ENCODE measurements at places on chromosomes 2 and 18. TPM values are rescaled to one million over a fixed set of nuclear protein-coding genes. Genes with fewer than 3 reads are reported as not detected.

The LRP1B gene
- total RNA-seq: not detected

DNA sequence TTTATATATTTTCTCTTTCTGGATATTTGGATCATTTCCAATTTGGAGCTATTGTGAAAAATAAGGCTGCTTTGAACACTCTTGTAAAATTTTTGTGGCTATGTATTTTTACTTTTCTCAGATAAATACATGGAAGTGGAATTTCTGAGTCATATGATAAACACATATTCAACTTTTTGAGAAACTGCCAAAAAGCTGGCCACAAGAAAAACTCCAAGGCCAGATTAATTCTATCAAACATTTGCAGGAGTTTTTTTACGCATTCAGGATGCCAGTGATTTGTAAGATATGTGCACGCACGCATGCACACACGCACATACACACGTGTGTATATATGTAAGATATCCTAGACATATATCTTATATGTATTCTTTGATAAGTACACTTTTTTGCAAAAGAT lies 477.5 kb upstream of the SPHKAP start:
- no peak overlapping the region for H3K27ac ChIP-seq
- H3K4me1 ChIP-seq: no peaks in the 10 kb centered on the region
- DNase-seq: no peak
- H3K27me3 ChIP-seq: no peaks in the 10 kb centered on the region
- no peaks in the 10 kb centered on the region for H3K36me3 ChIP-seq

GRCh38 chr2:29050591-29050990 lies 23.7 kb downstream of the PCARE start:
- H3K4me1 ChIP-seq: peaks cover 18% of the 10 kb centered on the region
- no peaks in the 10 kb centered on the region for H3K27me3 ChIP-seq
- no peak overlapping the region for H3K4me3 ChIP-seq

- H3K27me3 ChIP-seq: no peaks in the 10 kb centered on the region
- H3K4me3 ChIP-seq: no peak overlapping the region
- no peak for DNase-seq
- no peaks in the 10 kb centered on the region for H3K4me1 ChIP-seq
- no peak overlapping the region for H3K27ac ChIP-seq
Observed at GRCh38 chr2:3752376-3752775, 49.0 kb downstream of the DCDC2C start.

- no peaks in the 10 kb centered on the region for H3K27me3 ChIP-seq
- peak overlapping the region; percentile 35 for H3K4me3 ChIP-seq
- H3K27ac ChIP-seq: peak overlapping the region; percentile 51
- no peaks in the 10 kb centered on the region for H3K36me3 ChIP-seq
- peak; percentile 81 for DNase-seq
- H3K4me1 ChIP-seq: peaks cover 33% of the 10 kb centered on the region
Observed at GRCh38 chr18:51621113-51621863, 423.8 kb upstream of the MEX3C start.

DNA sequence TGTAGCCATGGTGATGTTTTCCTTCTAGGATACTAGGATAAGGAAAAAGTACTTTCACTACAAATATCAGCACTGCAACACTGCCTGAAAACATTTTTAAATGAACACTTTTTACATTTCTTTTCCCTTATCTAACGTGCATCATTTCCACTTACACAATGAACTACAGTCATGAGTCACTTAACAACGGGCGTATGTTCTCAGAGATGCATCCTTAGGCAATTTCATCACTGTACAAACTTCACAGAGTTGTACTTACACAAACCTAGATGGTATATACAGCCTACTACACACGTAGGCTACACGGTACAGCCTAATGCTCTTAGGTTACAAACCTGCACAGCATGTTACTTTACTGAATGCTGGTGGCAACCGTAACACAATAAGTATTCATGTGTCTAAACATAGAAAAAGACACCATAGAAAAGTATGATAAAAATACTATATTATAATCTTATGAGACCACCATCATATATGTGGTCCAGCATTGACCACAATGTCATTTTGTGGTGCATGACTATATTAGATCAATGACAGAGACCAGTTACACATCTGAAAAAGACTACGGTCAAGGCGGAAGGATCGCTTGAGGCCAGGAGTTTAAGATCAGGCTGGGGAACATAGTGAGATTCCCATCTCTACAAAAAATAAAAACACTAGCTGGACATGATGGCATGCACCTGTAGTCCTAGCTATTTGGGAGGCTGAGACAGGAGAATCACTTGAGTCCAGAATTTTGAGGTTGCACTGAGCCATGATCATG lies 39.8 kb downstream of the WDR33 start:
- H3K36me3 ChIP-seq: peaks cover 11% of the 10 kb centered on the region
- H3K4me3 ChIP-seq: no peak overlapping the region
- no peak overlapping the region for H3K27ac ChIP-seq
- peaks cover 2% of the 10 kb centered on the region for H3K4me1 ChIP-seq
- H3K27me3 ChIP-seq: no peaks in the 10 kb centered on the region
- no peak for DNase-seq

DNA sequence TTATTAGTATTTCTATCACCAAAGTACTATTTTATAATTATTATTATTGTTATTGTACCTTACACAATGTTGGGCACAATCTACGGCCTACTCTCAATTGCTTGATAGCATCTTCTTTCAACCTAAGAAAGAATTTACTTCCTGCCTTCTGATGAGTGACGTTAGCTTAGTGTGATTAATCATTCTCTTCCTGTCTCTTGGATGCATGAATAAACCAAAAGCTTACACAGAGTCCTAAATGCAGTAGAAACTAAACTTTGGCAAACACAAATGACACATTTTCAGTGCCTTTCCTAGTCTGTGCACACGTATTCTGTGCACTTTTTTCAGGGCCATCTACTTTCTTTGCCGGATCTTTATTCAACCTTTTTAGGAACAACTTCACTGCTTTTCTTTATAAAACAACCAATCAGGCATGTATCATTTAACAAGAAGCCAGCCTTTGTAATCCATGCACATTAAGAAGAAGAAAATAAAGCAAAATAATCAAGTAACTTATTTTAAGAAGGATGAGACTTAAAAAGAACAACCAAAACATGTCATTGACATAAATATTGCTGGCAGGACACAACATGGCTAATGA lies 19.1 kb downstream of the TRAK2 start:
- DNase-seq: no peak
- H3K27me3 ChIP-seq: no peaks in the 10 kb centered on the region
- H3K4me3 ChIP-seq: no peak overlapping the region
- H3K36me3 ChIP-seq: no peaks in the 10 kb centered on the region

- H3K4me1 ChIP-seq: no peaks in the 10 kb centered on the region
- H3K36me3 ChIP-seq: peaks cover 6% of the 10 kb centered on the region
- no peak overlapping the region for H3K4me3 ChIP-seq
- H3K27ac ChIP-seq: no peak overlapping the region
- H3K27me3 ChIP-seq: no peaks in the 10 kb centered on the region
- no peak for DNase-seq
Observed at GRCh38 chr2:58054264-58054663, 7.7 kb downstream of the VRK2 start.

The CPS1 gene
- 86.8 TPM for total RNA-seq

DNA sequence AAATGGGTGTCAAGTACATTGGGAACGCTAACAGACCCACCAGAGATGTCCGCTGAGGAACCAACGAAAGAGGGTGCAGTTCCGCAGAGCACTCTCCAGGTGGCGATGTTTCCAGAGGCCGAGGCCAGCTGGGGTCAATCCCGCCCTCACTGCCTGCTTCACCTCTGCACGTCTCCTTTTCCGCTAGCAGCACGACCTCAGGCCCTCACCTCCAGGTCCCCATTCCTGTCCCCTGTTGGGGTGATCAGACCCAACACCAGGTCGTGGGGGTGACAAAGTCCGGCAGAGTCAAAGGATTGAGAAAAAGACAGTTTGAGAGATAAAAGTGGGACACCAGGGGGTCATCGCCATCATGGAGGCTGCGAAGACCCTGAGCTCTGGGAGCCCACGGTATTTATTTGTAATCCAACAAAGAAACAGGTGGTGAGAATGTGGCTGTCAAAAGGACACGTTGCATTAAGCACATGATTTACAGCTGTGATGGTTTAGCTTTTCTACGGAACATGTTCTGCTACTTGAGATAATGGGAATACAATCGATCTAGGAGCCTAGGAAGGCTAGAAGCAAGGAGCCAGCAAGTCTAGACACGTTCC lies 27.3 kb downstream of the ZAP70 start:
- peak; percentile 71 for DNase-seq
- H3K27me3 ChIP-seq: no peaks in the 10 kb centered on the region
- H3K36me3 ChIP-seq: no peaks in the 10 kb centered on the region

- H3K36me3 ChIP-seq: no peaks in the 10 kb centered on the region
- no peaks in the 10 kb centered on the region for H3K27me3 ChIP-seq
- DNase-seq: peak; percentile 95
- peak within 1 kb of the TSS; percentile 88 for H3K27ac ChIP-seq
Observed at GRCh38 chr2:120735746-120736170, at the start of gene GLI2. Gene GLI2, plus strand, starts transcription at chr2:120735868. Its CDS starts 61,453 bp downstream, at chr2:120797321.

- H3K27ac ChIP-seq: no peak overlapping the region
- DNase-seq: no peak
- H3K27me3 ChIP-seq: no peaks in the 10 kb centered on the region
Observed at GRCh38 chr2:120141300-120142069, 81.7 kb downstream of the TMEM185B start.

DNA sequence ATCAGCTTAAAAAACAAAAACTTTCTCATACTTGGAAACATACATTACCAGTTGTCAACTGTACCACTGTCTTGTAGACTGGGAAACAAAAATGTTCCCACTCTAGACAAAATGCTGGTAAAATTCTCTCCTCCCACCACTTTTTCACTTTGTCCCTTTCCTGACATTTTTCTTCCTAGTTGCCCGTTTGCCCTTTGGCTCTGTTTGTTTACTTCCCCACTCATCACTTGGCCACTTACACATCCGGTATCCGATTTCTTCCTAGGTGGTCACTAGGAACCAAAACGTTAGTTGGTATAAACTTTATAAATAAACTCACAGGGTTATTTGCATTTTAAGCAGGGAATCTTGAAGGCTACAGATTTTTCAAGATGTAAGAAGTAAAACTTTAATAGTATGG lies 84.9 kb downstream of the METTL4 start:
- H3K4me3 ChIP-seq: no peak overlapping the region
- H3K27ac ChIP-seq: no peak overlapping the region
- no peaks in the 10 kb centered on the region for H3K4me1 ChIP-seq
- DNase-seq: no peak
- no peaks in the 10 kb centered on the region for H3K36me3 ChIP-seq

DNA sequence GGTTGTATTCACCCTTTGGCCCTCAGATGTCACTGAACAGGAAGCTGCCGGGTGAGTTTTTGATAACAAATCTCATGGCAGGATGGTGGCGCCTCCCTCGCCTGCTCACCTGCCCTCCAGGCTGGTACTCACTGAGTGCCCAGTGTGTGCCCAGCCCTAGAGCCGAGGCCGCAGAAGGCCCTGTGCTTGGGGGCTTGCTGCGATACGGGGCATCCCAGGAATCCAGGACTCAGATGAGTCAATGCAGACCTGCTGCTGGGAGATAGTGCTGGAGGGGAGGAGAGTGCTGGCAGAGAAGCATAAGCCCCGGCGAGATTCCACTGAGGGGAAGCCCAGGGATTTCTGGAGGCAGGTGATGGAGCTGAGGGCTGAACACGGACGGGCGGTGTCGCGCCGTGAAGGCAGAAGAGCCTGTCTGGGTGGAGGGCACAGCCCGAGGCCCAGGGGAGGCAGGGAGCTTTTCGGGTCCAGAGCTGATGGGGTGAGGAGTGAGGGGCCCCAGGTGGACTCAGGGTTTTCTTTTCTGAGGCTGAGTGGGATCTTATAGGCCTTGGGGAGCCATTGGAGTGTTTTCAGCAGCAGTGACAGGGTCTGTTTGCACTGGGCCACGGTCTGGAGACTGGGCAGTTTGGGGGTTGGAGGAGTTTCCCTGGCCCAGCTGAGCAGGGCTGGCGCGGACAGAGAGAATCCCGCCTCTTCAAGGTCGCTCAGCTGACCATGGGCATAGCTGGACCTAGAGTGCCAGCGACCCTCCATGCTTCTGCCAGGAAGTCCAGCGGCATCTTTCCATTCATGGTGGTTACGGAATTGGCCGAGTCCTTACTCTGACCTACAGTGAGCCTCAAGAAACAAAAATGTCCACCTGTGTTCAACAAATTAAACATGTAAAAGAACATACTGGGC lies 35.5 kb downstream of the LDLRAD4 start:
- no peaks in the 10 kb centered on the region for H3K27me3 ChIP-seq
- no peak overlapping the region for H3K4me3 ChIP-seq

- no peak overlapping the region for H3K27ac ChIP-seq
- DNase-seq: peak; percentile 19
- no peaks in the 10 kb centered on the region for H3K27me3 ChIP-seq
Observed at GRCh38 chr18:46810481-46811000, 53.7 kb upstream of the ST8SIA5 start.

The CROCC2 gene
- total RNA-seq: not detected

- H3K36me3 ChIP-seq: no peaks in the 10 kb centered on the region
- no peak overlapping the region for H3K4me3 ChIP-seq
- no peak overlapping the region for H3K27ac ChIP-seq
Observed at GRCh38 chr2:146587291-146587713, 1257.5 kb upstream of the ACVR2A start.

GRCh38 chr18:58118536-58118935 lies 74.5 kb downstream of the NEDD4L start:
- H3K36me3 ChIP-seq: no peaks in the 10 kb centered on the region
- H3K4me1 ChIP-seq: peaks cover 26% of the 10 kb centered on the region
- no peak overlapping the region for H3K4me3 ChIP-seq
- no peak overlapping the region for H3K27ac ChIP-seq
- peaks cover 47% of the 10 kb centered on the region for H3K27me3 ChIP-seq

DNA sequence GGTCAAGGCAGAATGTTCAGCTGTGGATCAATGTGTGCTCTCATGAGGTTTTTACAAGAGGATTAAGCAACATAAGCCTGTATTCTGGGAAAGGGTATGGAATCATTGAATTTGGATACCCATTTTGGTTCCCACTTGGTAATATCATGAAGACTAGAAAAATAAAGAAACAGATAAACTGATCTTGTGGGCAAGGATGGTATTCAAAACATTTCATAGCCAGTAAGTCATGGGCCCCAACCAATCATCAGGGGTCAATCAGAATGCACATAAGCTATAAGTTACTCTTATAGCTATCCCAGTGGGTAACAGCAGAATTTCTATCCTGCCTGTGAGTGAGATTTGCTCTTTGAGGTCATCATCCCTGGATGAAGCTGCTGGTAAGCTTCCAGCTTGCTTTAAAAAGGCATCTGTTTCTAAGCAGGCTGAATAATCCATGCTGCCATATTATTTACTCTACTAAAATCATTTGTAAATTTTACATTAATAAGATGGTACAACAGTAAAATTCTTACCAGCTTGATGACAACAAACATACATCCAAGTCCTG lies 291.2 kb downstream of the RAD51AP2 start:
- H3K36me3 ChIP-seq: no peaks in the 10 kb centered on the region
- no peak for DNase-seq
- H3K27ac ChIP-seq: no peak overlapping the region

The ESCO1 gene
- 48.8 TPM for total RNA-seq

The PIEZO2 gene
- total RNA-seq: 4.2 TPM
